ENCODE measurements at places on chromosomes 2 and 18.

GRCh38 chr2:96146153-96146880 lies 1.1 kb upstream of the DUSP2 start:
- DNase-seq = no peak

DNA sequence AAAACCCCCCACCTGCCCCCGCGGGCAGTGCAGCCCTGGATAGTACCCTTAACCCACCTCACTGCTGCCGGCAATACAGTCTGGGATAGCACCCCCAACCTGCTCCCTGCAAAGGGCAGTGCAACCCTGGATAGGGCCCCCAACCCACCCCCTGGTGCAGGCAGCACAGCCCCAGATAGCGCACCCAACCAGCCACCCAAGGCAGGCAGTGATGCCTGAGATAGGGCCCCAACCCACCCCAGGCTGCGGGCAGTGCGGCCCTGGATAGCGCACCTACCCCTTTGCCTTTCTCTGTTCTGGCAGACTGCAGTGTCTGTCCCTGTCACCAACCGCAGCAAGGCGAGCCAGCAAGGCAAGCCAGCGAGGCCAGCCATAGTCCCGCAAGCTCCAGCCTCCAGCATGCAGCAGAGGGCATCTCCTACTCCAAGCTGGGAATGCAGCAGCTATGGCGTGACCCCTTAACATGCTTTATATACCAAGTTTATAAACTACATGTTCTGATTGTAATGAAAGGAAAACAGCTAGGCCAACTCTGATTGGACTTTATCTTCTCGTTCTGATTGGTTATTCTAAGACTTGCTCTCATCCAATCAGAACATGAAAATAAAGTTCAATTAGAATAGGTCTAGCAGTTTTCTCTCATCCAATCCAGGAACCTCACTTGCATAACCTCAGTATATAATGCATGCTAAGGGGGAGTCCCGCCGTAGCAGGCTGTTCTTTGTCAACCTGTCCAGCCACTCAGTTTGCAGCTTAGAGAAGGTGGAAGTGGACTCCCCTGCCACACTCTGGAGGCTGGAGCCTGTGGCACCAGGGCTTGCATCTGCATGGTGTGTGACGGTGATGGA lies 34.1 kb upstream of the ANKRD62 start:
- no peak for DNase-seq

DNA sequence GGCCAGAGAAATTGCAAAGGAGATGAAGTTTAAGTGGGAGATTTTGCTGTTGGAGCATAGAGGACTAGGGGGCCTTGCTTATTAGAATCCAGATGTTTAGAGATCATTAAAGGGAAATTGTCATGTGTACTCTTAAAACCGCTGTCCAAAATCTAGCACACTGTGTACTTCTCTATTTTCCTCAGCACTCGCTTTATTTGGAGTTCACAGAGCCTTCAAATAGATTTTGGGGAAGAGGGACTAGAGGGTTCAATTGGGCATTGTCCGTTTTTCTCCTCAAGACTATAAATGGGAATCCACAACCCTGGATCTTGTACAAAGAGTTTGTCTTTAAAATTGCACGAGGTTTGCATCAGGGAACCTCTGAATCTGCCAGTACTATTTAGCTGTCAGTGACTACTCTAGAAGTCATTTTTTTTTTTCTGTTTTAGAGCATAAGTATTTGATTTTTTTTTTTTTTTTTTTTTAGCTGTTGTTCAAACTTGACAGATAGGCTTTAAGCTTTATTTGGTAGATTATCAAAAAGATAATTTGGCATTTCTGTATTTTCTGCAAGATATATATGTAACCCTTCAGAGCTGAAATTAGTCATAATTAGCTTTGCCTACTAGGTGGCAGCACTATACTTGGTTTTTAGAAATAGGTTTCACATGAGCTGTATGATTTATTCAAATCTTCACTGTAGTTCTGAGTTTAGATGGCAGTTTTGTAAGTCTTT lies 14.2 kb downstream of the PMS1 start:
- DNase-seq = no peak

DNA sequence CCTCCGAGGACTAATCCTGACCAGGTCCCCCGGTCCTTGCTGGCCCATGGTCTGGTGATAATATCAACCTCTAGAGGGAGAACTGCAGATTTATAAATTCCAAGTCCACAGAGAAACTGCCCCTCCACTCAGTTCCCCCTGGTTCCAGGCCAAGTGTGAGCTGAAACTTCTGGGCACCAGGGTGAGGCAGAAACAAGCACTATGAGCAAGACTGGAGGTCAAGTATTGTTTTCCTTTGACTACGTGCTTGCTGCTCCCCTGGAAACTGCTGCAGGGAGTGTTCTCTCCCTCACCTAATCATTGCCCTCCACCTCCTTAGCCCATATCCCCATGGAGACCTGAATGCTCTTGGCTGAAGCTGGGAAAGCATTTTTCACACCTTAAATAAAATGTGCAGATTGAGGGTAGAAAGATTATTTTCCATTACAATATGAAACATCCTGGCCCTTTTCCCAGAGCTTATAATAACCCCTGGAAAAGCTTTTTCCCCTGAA lies 135.2 kb downstream of the RDH14 start:
- no peak for DNase-seq

DNA sequence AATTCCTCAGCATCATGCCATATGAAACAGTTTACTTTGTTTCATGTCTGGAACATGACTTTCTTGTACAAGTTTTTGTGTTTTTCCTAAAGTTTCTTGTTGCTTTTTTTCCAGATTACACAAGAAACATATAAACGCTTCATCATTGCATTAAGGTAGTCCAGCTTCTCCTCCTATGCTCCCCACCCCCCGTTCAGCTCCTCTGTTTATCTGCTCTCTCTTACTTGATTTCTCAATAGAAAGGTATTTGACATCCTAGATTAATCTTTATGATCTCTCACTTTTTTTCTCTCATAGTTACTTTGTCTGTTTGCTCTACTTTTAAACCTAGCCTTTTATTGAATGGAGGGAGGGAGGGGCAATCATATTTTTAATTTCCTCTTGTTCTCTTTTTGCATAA lies 25.4 kb downstream of the SLC40A1 start:
- no peak for DNase-seq

DNA sequence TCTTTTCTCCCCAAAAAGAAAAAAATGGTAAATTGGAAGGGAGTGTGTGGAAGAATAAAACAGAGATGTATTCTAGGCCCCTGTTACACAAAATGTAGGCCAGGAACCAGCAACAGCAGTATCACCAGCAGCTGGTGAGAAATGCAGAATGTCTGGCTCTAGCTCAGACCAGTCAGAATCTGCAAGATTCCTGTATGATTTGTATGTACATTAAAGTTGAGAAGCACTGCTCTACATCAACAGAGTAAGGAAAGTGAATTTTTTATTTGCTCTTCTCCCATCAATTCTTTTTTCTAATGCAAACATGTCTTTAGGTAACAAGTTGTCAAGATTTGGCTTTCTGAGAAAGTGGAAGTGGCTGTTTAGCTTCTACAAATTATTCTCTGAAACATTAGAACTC lies 235.4 kb upstream of the FANCL start:
- DNase-seq = no peak

DNA sequence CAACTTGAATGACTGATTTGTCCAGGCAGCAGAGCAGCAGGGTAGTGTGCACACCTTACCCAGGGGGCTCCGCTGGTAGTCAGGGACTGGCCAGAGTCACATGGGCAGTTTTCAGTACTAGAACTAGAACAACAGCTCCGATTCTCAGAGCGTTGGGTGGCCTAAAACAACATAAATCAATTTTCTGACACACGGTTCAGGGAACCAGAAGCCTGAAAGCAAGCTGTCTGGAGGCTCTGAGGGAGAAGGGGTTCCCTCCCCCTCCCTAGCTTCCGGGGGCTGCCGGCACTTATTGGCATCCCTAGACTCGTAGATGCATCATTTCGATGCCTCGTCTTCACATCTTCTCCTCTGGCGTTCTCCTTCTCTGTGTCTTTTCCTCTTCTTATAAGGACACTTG lies 13.4 kb upstream of the ITGB6 start:
- no peak for DNase-seq

DNA sequence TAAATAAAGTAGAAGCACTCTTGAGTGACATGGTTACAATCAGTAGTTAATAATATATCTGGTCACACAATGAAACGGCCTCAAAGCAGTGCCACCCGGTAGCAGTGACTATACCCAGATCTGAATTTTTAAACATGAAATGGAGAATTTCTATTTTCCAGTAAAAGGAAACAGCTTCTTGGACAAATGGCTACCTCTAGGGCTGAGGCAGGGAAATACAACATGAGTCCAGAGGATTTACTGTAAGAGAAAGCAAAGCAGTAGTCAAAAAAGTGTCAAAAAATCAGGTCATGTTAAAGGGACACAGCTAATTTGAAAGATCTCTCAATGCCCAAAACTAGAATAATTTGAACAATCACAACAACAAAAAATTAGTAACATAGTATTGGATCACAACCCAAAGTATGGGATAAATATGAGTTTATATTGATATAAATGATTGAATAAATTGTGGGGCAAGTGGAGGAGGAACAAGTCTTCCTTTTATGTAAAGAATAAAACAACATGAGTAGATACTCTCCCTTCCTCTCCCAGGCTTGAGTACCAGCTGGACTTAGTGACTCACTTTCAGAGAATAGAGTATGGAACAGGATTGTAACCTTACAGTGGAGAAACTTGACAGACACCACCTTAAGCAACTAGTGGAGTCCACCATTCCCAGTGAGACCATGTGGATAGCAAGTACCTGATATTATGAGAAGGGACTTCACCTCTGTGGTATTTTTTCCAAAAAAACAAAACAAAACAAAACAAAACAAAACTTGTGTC lies 180.8 kb downstream of the MBD2 start:
- no peak for DNase-seq

DNA sequence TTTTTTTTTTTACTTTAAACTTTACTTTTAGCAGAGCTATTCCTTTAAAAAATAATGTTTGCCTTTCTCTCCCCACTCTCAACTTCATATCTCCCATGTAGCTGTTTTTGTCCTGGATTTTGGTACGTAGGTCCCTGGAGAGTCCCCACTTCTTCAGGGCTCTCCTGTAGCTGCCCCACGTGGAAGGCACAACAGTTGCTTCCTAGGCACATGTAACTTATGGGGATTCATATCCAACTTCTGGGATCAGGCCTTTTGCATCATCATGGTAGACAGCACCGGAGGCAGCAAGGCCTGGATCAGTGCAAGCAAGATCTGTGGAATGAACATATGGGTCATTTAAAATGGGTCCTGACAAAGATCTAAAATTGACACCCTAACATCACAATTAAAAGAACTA lies 95.7 kb downstream of the ACAA2 start:
- no peak for DNase-seq

GRCh38 chr18:52334896-52335295 lies 5.1 kb upstream of the DCC start:
- no peak for DNase-seq

DNA sequence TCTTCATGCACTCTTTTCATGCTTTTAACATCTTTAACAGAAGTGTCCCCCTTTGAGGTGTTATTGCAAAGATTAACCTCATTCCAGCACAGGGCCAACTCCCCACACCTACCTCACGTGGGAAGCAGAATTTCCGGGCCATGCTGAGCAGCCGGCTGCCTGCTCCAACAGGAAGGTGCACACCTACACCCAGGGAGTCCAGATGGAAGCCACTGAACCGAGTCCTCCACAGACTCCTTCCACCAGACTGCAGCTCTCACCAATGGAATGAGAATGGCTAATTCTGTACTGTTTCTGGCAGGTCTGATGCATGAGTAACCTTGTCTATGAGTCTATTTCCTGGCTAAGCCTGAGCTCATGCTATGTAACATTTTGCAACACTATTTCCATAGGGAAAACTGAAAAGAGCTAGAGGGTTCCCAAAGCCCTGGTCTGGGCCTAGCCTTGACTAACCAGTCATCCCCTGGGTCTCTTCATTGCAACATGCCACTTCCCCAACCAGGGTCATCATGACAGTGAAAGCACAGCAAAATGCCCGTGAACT lies 11.0 kb downstream of the ERFE start:
- DNase-seq = no peak

GRCh38 chr2:71922499-71923142 lies 225.0 kb downstream of the CYP26B1 start:
- DNase-seq = peak; percentile 39

GRCh38 chr2:240873805-240874714 lies 5.4 kb downstream of the AGXT start:
- DNase-seq = no peak

DNA sequence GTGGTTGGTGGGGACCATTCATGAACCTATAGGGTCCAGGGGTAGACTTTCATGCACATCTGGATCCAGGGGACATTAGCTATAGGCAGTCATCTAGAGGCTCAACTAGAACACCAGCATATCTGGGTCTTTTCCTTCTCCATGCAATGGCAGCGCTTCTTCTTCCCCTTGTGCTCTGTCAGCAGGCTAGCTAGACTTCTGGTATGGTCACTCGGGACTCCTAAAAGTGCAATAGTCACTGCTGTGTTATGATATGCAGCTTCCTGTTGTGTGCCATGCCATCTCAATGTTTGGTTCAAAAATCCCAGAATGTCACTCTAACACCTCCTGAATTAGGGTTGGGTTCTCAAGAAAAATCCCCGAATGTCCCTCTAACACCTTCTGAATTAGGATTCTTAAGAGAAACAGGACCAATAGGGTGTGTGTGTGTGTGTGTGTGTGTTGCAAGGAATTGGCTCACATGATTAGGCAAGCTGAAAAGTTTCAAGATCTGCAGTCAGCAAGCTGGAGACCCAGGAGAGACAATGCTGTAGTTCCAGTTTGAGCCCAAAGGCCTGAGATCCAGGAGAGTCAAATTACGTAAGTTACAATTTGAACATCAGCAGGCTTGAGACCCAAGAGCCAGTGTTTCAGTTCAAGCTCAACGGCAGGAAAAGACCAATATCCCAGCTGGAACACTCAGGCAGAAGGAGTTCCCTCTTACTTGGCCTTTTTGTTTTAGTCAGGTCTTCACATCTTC lies 97.1 kb upstream of the LTBP1 start:
- DNase-seq = no peak

DNA sequence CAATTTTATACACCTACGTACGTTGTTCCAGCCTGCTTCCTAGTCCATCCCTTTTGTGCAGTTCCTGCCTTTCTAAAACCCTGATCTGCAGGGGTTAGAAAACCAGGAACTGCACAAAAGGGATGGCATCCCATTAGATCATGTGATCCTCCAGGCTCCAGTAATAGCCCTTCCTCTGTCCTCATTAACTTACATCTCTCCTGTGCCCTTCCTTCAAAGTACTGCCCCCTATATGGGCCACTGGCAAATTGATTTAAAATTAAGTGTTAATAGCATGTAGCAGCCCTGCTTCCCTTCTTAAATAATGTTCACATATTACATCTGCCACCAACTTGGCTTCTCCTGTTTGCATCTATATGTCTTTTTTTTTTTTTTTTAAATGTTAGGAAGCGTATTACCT lies 61.3 kb upstream of the NXPH2 start:
- no peak for DNase-seq
